NAMALWA (cell line): ENCODE measurements at places on chromosomes 11 and 22.
A peak's percentile ranks its signal among the peaks of the same experiment; 100 is the strongest.

DNA sequence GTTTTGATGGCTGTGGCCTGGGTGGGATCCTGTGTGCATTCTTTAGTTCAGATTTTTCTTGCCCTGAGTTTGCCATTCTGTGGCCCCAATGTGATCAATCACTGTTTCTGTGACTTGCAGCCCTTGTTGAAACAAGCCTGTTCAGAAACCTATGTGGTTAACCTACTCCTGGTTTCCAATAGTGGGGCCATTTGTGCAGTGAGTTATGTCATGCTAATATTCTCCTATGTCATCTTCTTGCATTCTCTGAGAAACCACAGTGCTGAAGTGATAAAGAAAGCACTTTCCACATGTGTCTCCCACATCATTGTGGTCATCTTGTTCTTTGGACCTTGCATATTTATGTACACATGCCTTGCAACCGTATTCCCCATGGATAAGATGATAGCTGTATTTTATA is 620 bp downstream of the OR4C16 start:
- no peak for DNase-seq

DNA sequence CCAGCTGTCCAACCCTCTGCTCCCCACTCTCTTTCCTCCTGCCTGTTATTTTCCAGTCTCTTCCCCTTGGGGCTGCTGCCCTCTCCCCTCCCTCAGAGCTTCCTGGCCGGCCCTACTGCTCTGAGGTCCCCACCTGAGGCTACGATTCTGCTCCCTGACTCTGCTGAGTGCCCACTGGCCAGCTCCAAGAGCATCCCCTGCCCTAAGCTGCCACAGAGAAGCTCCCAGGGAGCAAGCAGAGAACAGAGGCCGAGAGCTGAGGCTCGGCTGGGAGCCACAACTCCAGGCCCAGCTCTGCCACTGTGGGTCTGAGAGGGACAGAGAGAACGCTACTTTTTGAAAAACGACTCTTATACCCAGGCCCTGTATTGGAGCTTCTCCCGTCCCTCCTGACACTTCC is 61.1 kb downstream of the CHRDL2 start:
- DNase-seq: no peak

DNA sequence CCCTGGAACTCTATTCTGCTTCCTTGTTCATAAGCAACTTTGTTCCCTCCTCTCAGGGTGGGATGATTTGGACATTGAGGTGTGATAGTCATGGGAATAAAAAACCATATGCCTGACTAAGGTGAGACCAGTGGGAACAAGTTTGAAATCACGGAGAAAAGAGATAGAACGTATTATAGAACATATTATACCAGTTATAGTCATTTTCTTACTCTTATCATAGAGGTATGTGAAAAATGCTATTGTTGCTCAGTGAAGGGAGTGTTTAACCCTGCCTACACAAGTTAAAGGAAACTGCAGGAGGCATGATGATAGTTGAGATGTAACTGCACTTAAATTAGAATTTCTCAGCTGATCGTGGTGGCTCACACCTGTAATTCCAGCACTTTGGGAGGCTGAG is 15.5 kb downstream of the OR6Q1 start:
- no peak for DNase-seq

GRCh38 chr11:125327518-125328224 is 163.1 kb downstream of the PKNOX2 start:
- DNase-seq: no peak

- DNase-seq: peak; percentile 16
Measured at GRCh38 chr22:30902496-30903357, 65.8 kb downstream of the MORC2 start.
